ENCODE measurements at places on chromosomes 13 and 19. TPM values are rescaled to one million over a fixed set of nuclear protein-coding genes. Genes with fewer than 3 reads are reported as not detected.
A peak's percentile ranks its signal among the peaks of the same experiment; 100 is the strongest.

DNA sequence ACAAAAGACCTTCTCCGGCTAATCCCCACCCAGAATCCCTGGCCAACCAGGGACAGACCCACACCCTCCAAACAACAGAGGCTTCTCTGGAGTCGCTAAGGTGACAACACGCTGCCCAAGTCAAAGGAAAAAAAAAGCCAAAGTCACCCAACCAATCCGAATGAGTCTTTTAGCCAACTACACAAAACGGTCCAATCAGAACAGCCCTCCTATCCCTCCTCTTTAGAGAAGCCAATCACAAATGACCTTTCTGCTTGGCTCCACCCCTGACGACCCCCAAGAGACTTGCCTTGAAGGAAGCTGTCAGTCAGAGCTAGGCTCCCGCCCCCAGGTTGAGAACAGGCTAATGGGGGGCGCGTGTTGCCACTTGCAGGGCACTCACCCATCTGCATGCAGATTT, 6.6 kb upstream of the FBXW9 start:
- no peak overlapping the region for H3K4me3 ChIP-seq
- DNase-seq: peak; percentile 91
- no peaks in the 10 kb centered on the region for H3K27me3 ChIP-seq
- peaks cover 10% of the 10 kb centered on the region for H3K4me1 ChIP-seq

- H3K4me3 ChIP-seq: peak overlapping the region; percentile 74
- no peaks in the 10 kb centered on the region for H3K36me3 ChIP-seq
- no peak overlapping the region for H3K27ac ChIP-seq
- DNase-seq: peak; percentile 62
- peaks cover 23% of the 10 kb centered on the region for H3K27me3 ChIP-seq
Measured at GRCh38 chr19:35509018-35509652, 4.3 kb downstream of the DMKN start.

DNA sequence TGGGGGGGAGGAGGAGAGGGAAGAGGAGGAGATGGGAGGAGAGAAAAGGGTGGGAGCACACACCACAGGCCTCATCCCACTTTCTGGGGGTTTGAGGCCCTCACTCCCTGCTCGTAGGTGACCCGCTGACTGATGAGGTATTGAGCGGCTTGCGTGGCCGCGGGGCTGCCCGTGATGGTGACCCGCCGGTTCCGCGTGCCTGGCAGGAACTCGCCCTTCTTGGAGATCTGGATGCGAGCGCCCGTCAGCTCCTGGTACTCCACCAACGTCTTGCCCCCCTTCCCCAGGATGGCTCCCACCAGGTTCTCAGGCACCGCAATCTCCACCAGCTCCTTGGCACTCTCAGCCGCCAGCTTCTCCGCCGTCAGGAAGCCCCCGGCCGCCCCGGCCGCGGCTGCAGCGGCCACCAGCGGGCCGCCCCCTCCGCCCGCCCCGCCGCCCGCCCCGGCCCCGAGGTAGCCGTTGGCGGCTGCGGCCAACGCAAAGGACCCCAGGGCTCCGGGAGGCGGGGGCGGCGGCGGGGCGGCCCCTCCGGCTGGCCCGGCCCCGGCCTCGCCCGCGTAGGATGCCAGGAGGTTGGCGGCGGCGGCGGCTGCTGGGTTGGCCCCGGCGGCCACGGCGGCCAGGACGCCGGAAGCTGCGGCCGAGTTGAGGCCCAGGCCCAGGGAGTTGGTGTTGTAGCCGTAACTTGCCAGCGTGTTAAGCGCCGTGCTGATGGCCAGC, 25.4 kb upstream of the NANOS2 start:
- no peaks in the 10 kb centered on the region for H3K36me3 ChIP-seq
- H3K27me3 ChIP-seq: no peaks in the 10 kb centered on the region
- H3K4me3 ChIP-seq: no peak overlapping the region
- no peak for DNase-seq
- no peaks in the 10 kb centered on the region for H3K4me1 ChIP-seq
- no peak overlapping the region for H3K27ac ChIP-seq

- H3K27me3 ChIP-seq: no peaks in the 10 kb centered on the region
- H3K4me3 ChIP-seq: no peak overlapping the region
Measured at GRCh38 chr13:100124265-100124664, 35.4 kb downstream of the PCCA start.

GRCh38 chr13:100533588-100534041, 55.0 kb downstream of the GGACT start:
- no peaks in the 10 kb centered on the region for H3K36me3 ChIP-seq
- no peak overlapping the region for H3K27ac ChIP-seq
- H3K4me1 ChIP-seq: peaks cover 16% of the 10 kb centered on the region
- DNase-seq: no peak
- H3K4me3 ChIP-seq: no peak overlapping the region

GRCh38 chr19:41932720-41933332, 4.6 kb upstream of the ERFL start:
- no peak for DNase-seq
- H3K4me1 ChIP-seq: peaks cover 5% of the 10 kb centered on the region
- H3K4me3 ChIP-seq: no peak overlapping the region

DNA sequence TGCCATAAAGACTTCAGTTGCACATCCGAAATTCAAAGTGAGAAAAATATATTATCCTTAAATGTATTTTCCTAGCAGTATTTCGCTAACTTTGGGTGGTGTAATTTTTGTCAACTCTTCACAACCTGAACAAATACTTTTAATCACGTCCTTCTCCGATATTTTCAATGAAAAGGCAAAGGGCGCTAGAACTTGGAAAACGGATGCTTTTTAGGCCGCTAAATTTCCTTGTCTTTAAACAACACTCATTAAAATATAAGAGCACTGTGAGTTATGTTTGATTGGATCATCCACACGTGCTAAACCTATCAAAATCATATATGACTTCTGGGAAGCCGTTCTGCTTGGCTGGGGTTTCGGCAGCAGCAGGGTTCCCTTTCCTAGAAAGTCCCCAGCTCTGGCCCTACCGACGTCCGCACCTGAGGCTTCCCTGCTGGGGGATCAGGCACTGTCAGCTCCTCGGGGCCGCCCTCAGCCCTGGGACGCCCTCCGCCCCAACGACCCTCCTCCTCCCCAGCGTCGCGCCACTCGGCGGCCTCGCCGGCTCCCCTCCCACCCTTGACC, 462 bp upstream of the MPHOSPH8 start:
- no peak for DNase-seq
- no peak overlapping the region for H3K27ac ChIP-seq
- H3K4me1 ChIP-seq: peaks cover 6% of the 10 kb centered on the region
- H3K36me3 ChIP-seq: no peaks in the 10 kb centered on the region
- peak overlapping the region; percentile 72 for H3K4me3 ChIP-seq

Gene C1QTNF9
- total RNA-seq: not detected

- peaks cover 16% of the 10 kb centered on the region for H3K27me3 ChIP-seq
- no peak overlapping the region for H3K4me3 ChIP-seq
- no peaks in the 10 kb centered on the region for H3K4me1 ChIP-seq
- H3K27ac ChIP-seq: no peak overlapping the region
Measured at GRCh38 chr19:1402411-1403070, 1.2 kb upstream of the GAMT start.

Gene CLEC11A
- total RNA-seq: 3.4 TPM

GRCh38 chr13:40232311-40233040, 434.0 kb downstream of the FOXO1 start:
- peak overlapping the region; percentile 66 for H3K27ac ChIP-seq
- no peaks in the 10 kb centered on the region for H3K36me3 ChIP-seq
- H3K4me1 ChIP-seq: peaks cover 25% of the 10 kb centered on the region
- peak; percentile 72 for DNase-seq

DNA sequence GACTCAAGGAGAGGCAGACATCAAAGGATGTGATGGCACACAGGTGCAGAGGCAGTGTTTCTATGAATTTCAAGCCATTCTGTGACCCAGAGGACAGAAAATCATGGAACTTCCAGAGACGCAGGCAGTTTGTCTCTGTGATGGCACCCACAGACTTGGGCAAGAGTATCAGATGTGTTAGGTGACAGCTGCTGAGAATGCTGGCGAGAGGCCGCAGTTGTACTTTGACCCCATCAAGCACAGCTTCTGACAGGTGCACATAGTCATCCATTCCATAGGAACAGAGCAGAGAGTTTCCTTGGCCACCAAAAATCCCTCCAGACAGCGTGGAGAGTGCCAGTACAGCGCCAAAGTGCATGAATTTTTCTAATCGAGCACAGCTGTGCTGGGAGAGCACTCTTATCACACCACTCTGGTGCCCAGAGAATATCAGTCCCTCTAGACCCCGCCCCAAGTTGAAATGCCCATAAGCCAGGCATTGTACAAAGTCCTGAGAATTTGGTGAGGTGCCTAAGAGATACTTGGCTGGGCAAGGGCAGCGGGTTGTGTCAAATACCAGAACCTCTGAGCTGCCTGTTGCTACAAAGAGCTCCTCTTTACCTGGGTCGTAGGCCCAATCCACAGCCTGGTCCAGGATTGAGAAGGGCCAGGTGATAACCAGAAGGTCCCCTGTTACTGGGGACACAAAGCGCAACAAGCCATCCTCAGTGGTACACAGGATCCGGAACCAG, 12.4 kb downstream of the WDR87 start:
- no peaks in the 10 kb centered on the region for H3K4me1 ChIP-seq
- no peak for DNase-seq
- H3K27me3 ChIP-seq: peaks cover 5% of the 10 kb centered on the region

GRCh38 chr13:79659121-79659521, 178.2 kb downstream of the NDFIP2 start:
- H3K4me1 ChIP-seq: peaks cover 25% of the 10 kb centered on the region
- peak; percentile 73 for DNase-seq
- H3K27me3 ChIP-seq: no peaks in the 10 kb centered on the region
- peak overlapping the region; percentile 85 for H3K27ac ChIP-seq
- H3K36me3 ChIP-seq: no peaks in the 10 kb centered on the region

DNA sequence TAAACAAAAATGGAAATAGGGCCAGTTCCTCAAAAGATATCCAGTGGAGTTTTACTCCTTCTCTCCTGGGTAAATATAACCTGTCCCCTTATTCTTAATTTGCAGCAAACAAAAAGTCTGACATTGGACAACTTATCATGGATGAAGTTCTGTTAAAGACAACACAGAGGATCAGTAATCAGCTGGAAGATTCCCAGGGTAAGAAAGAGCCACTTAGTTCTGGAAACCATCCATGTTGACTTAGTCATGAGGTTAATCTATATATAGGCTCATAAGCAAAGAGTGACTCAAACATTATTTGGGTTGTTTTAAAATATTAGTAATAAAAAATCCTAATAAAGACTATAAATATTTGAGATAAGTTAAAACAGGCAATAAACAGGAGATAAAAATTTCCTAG, 40.5 kb upstream of the EBPL start:
- H3K36me3 ChIP-seq: peaks cover 8% of the 10 kb centered on the region
- no peaks in the 10 kb centered on the region for H3K27me3 ChIP-seq
- no peaks in the 10 kb centered on the region for H3K4me1 ChIP-seq
- no peak for DNase-seq
- no peak overlapping the region for H3K4me3 ChIP-seq
- no peak overlapping the region for H3K27ac ChIP-seq

DNA sequence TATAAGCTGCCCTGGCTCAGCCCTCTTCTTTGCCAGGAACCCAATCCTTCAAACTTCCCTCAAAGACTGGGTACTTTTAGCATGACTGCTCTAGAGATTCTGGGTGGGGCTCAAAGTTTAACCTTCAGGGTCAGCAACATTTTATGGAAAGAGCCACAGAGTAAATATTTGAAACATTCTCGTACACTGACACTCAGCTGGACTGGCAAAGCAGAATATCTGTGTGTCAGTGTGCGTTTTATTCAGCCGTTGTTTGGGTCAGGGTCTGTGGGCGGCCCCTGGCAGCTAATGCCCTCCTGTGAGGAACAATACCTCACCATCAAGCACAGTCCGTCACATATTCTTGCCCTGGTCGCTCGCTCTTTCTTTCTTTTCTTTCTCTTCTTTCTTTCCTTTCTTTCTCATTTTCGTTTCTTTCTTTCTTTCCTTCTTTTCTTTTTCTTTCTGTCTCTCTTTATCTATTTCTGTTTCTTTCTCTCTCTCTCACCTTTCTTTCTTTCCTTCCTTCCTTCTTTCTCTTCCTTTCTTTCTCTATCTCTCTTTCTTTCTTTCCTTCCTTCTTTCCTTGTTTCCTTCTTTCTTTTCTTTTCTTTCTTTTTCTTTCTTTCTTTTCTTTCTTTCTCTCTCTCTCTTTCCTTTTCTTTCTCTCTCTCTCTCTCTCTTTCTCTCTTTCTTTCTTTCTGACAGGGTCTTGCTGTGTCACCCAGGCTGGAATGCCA, 10.7 kb downstream of the DPRX start:
- H3K4me3 ChIP-seq: no peak overlapping the region
- H3K27me3 ChIP-seq: no peaks in the 10 kb centered on the region
- H3K36me3 ChIP-seq: no peaks in the 10 kb centered on the region
- DNase-seq: no peak

DNA sequence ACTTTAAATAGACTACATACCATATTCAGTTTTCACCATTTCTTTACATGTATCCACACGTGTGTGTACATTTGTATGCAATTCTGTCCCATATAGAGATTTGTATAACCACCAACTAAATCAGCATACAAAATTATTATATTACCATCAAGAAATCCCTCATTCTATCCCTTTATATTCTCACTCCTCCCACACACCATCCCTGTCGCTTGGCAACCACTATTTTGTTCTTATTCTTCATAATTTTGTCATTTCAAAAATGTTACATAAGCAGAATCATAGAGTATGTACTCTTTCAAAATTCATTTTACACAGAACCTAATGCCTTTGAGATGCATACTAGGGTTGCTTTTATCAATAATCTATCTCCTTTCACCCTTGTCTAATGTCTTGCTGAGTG, 740.5 kb downstream of the SLITRK5 start:
- H3K4me1 ChIP-seq: no peaks in the 10 kb centered on the region
- no peaks in the 10 kb centered on the region for H3K36me3 ChIP-seq
- no peak overlapping the region for H3K27ac ChIP-seq
- DNase-seq: no peak
- no peaks in the 10 kb centered on the region for H3K27me3 ChIP-seq

Gene BCAM
- total RNA-seq: 7.1 TPM

Gene LMO7
- total RNA-seq: 6.8 TPM

- no peaks in the 10 kb centered on the region for H3K36me3 ChIP-seq
- H3K4me3 ChIP-seq: no peak overlapping the region
- H3K4me1 ChIP-seq: no peaks in the 10 kb centered on the region
- DNase-seq: no peak
- no peak overlapping the region for H3K27ac ChIP-seq
Measured at GRCh38 chr13:33787051-33787591, 30.8 kb upstream of the RFC3 start.

DNA sequence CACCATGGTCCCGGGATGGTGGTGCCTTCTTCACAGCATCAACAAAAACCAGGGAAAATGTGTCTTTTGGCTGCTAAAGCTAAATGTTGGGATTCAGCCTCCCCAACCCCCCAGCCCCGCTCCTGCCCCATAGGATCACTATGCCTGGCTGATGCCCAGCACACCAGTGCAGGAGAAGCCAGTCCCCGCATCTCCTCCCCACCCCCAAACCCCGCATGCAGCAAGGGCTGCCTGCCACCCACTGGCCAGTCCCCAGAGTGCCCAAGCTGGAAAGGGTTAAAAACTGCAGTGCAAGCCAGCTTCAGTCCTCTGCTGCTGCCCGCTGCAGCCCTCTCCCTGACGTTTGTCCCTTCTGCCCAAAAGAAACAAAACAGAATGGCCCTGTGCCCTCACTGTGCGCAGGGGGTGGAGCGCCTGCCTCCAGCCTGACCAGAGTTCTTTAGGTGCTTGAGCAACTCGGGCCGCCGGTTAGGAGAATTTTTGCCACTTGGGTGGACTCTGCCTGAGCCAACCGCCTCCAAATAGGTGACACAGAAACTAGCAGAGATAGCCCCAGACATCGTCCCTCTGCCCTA, 3.7 kb downstream of the CALM3 start:
- no peak overlapping the region for H3K4me3 ChIP-seq
- H3K36me3 ChIP-seq: no peaks in the 10 kb centered on the region
- peaks cover 27% of the 10 kb centered on the region for H3K4me1 ChIP-seq
- H3K27me3 ChIP-seq: no peaks in the 10 kb centered on the region

Gene NEK5
- 0.28 TPM for total RNA-seq

Gene NHLRC3
- 29.0 TPM for total RNA-seq

Measured in neural progenitor cell (in vitro differentiated cells).